ENCODE measurements at places on chromosomes 7 and 10.

DNA sequence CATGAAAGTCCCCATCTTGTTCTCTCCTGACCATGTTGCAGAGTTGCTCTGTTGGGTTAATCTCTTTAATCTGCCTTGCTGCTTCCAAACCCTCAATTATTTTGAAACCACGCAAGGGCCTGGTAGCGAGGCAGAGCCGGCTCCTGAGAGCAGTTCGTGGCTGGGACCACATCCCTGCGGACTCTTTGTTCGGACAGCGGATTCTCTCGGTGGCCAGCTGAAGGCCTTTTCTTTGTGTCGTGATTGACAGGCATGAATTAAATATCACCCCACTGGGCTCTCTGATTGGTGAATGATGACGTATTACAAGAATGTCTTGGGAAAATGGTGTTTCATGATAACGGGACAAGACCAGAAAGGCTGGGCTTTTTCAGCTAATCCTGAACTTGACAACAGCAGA, 66.9 kb upstream of the ARHGAP21 start:
- DNase-seq, result no peak

DNA sequence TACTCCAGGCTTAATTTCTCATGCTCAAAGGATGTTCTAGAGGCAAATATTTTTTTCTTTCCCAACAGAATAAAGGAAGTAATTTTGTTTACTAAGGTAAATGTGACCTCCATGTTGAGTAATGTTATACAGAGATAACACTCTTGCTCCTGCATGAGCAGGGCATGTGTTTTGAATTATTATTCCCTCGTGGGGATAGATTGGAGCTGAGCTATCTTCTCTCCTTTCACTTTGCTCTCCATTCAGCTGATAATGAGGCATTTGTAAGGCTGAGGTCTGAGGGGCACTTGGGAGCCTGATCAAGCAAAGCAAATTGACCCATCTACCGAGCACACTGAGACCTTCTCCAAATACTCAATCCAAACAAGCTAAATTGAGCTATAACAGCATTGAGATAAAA, 50.7 kb upstream of the GHITM start:
- no peak for DNase-seq

GRCh38 chr10:74641659-74642058, 184.7 kb upstream of the KAT6B start:
- no peak for DNase-seq

DNA sequence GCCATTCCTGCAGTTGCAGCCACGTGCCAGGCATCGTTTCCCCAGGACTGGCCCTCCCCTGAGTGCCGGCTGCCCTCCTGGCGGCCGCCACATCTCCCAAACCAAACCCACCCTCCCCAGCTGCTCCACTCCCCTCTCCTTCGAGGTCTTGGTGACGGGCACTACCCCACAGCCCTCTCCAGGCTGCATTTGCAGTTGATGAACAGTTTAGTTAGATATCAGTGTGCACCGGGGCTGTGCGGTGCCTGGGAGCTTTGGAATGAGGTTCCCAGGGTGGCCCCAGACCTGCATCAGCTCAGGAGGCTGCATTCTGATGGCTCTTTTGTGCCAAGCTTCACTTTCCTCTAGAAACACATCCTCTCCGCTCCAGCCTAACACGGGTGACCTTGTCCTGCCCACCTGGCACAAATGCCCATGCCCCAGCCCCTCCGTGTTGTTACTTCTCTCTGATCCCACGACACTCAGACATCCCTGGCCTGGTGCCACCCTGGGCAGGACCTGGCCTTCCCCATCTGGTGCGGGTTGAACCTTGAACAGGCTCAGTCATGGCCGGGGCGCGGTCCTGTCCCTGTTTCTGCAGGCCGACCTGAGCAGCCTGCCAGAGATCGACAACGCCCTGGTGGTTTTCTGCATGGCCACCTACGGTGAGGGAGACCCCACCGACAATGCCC, 14.5 kb downstream of the TMEM120A start:
- no peak for DNase-seq

GRCh38 chr10:123986736-123987135, 95.1 kb upstream of the CPXM2 start:
- no peak for DNase-seq

DNA sequence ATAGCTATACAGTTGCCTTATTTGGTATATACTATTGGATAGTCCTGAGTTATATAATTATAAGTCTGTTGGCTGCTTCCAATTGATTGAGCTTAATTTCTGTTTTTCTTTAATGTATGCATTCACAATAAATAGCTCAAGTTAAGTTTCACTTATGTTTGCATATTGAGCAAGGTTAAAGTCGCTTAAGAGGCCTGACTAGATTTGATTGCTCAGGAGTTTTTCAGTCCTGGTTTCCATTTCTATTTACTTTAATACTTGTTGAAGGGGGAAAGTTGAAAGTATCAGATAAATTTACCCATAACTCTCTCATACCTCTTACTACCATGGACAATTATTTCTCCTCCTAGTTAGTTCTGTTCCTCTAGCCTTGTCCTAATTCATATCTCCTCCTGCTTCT, 294.7 kb downstream of the ARL4A start:
- DNase-seq, result no peak

DNA sequence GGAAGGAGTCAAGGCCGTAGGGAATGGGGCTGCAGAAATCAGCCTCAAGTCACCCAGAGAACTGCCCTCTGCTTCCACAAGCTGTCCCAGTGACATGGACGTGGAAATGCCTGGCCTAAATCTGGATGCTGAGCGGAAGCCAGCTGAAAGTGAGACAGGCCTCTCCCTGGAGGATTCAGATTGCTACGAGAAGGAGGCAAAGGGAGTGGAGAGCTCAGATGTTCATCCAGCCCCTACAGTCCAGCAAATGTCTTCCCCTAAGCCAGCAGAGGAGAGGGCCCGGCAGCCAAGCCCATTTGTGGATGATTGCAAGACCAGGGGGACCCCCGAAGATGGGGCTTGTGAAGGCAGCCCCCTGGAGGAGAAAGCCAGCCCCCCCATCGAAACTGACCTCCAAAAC, 50.2 kb upstream of the PDCD4 start:
- no peak for DNase-seq

GRCh38 chr7:138377306-138377705, 82.8 kb upstream of the TRIM24 start:
- DNase-seq, result peak; percentile 20

GRCh38 chr10:76270464-76270863, 839.0 kb downstream of the LRMDA start:
- no peak for DNase-seq

DNA sequence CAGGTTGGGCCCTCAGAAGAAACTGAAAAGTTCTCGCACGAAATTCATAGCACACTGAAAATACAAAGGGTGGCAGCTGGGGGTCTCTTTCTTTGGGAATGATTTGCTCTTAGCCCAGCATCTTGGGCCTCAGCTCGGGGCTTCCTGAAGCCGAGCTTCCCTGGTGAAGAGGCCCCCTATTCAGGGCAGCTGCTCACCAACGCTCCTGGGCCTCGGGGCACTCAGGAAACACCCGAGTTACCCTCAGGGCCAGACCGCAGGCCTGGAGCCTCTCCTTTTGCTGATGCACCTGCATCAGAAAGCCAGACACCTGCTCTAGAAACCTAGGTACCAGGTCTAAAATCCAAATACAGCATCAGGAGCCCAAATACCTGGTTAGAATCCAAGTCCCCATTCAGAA, 85.5 kb downstream of the PTPRE start:
- no peak for DNase-seq

GRCh38 chr10:78576276-78576675, 492.5 kb upstream of the ZMIZ1 start:
- DNase-seq, result no peak

DNA sequence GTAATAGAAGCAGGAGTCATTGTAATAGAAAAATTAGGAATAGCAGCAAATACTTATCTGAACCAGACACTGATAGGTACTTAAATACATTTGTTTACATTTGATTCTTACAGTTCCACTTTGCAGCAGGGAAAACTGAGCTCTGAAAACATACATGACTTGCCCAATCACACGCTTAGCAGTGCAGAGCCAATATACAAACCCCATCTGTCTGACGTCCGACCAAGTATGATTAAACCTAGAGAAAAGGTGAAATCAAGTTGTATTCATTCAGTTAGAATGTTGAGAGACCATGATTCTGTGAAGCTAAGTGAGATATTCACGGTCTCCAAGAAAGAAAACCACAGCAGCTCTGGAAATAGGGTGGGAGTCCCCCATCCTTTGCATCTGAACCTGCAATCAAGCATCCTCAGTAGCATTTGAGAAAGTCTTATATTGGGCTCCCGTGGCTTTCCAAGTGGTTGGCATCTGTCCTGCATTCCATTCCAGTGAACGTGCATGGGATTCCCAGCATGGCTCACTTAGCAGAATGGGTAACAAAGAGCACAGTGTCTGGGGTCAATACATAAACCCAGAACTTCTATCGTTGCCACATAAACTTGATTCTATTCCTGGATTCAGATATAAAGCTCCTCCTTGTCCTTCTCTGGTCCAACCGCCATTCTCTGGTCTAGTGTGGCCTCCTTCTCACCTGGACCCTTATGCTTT, 148.7 kb upstream of the RSU1 start:
- DNase-seq, result no peak

GRCh38 chr7:81672872-81673271, 97.0 kb downstream of the HGF start:
- no peak for DNase-seq

DNA sequence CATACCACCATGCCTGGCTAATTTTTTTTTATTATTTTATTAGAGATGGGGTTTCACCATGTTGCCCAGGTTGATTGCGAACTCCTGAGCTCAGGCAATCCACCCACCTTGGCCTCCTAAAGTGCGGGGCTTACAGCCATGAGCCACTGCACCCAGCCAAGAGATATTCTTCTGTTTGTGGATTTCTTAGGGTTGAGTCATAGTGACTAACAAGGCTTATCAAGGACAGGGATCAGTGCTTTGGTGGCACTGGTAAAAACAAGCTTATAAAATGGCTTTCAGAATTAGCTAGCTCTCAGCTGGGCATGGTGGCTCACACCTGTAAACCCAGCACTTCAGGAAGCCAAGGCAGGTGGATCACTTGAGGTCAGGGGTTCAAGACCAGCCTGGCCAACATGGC, 122.4 kb downstream of the ZNF248 start:
- no peak for DNase-seq

- DNase-seq, result no peak
Observed at GRCh38 chr10:122363722-122364463, 10.6 kb upstream of the PLEKHA1 start.

- no peak for DNase-seq
Observed at GRCh38 chr7:149817301-149817771, 20.8 kb upstream of the ZNF862 start.

DNA sequence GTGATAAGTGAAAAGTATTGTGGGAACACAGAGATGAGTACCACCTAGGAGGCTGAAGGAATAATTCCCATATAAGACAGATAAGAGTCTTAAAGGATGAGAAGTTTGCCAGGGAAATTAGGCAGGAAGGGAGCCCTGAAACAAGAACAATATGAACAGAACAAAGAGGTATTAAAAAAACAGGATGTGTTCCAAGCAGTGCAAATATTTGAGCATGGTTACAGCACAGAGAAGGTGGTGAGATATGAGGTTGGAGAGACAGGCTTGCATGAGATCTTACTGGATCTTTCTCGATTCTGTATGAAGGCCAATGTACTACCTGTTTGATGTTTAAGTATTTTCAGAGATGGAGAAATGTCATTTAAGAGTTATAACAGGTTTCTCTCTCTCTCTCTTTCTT, 20.3 kb downstream of the TAC1 start:
- no peak for DNase-seq

GRCh38 chr7:93171606-93172226, 23.5 kb upstream of the SAMD9L start:
- no peak for DNase-seq

DNA sequence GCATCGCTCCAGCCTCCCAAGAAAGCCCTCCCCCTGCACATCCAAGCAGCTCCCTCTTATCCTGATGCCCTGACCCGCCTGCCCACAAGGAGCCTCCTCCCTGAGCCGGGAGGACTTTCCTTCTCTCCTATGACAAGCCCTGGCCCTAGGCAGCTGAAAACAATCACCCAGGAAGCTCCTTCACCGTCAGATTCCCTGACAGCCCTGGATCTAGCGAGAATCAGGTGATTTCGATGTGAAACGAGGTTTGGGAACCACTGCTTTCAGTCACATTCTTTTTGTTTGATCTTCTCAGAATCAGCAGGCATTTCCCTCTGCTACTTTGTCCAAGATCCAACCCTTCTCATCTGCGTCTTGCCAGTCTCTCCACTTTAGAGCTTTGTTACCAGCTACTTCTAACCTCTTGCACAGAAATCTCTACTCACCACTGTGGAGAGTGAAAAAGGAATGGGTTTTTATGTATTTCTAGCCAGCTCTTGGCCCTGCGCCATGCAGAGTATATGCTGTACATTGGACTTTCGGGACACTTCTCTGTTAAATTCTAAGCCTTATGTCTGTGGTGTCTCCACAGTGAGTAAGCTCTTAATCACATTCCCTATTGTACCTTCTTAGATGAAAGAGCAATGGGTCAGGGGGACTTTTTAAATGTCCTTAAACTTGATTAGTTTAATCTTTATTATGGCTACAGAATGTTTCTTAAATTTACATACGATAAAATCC, 253.2 kb upstream of the C7orf33 start:
- DNase-seq, result no peak

DNA sequence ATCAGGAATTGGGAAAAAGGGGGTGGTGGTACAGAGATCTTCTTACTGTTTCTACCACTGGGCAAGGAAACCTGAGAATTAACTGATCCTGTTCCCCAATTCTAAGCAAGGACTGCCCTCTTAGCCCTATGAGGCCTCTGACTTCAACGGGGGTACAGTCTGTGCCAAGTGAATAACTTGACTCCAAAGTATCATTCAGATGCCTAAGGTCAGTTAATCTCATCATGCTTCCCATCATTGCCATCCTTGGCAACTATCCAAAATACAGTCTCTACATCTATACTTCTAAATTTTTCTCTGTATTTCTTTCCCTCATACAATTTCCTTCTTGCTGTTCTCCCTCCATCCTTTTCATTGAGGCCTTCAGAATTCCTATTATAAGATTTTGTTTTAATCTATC, 10.5 kb downstream of the PPP3CB start:
- DNase-seq, result no peak

- DNase-seq, result no peak
Observed at GRCh38 chr7:148230883-148231282, 359.7 kb upstream of the C7orf33 start.

DNA sequence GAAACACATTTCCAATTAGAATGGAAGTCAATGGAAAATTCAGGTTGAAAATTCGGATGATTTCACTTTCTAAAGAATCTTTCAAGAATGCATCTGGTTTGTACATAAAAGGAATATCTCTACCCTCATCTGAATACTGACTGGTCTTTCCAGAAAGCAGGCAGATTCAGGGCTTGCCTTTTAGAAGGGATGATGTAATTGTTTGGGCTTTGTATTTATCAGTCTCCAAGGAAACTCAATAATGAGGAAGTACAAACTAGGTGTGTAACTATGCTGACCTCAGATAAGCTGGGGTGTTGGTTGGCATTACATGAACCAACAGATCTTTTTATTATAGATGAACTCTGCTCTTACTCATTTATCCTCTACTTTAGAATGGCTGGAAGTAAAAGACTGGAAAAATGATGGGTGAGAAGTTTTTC, 24.1 kb downstream of the PDLIM1 start:
- DNase-seq, result no peak

GRCh38 chr7:123096434-123096833, 100.9 kb upstream of the TAS2R16 start:
- DNase-seq, result no peak

- no peak for DNase-seq
Observed at GRCh38 chr10:8721650-8722049, 667.2 kb downstream of the GATA3 start.

GRCh38 chr7:26603631-26604030, 260.8 kb downstream of the SKAP2 start:
- no peak for DNase-seq

All from mesenteric fat pad (tissue), 1 donor.